Hippocampal formation (tissue), 2 donors: ENCODE measurements at places on chromosomes 7 and 10.

DNA sequence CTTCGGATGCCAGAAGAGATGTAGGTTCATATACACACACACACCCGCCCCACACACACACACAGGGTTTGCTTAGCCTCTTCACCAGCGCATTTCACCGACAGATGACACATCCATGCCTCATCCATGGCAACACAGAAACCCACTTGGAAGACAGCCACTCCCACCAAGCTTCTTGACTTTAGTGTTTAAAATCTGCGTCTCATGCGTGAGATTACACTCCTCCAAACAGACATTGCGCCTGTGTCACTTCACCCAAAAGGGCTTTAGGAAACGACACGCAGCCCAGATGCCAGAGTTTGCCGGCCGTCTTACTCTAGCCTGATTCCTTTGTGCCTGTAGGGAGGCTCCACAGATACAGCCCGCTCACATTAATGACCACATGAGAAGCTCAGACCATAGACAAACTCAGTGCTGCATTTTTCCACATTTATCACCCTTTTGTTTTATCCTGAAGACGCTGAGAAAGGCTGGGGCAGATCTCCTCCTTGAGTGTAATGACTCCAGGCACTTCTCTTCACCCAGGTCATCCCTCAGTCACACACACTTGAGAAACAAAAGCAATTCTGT lies 73.8 kb downstream of the DIP2C start:
- no peak for DNase-seq

DNA sequence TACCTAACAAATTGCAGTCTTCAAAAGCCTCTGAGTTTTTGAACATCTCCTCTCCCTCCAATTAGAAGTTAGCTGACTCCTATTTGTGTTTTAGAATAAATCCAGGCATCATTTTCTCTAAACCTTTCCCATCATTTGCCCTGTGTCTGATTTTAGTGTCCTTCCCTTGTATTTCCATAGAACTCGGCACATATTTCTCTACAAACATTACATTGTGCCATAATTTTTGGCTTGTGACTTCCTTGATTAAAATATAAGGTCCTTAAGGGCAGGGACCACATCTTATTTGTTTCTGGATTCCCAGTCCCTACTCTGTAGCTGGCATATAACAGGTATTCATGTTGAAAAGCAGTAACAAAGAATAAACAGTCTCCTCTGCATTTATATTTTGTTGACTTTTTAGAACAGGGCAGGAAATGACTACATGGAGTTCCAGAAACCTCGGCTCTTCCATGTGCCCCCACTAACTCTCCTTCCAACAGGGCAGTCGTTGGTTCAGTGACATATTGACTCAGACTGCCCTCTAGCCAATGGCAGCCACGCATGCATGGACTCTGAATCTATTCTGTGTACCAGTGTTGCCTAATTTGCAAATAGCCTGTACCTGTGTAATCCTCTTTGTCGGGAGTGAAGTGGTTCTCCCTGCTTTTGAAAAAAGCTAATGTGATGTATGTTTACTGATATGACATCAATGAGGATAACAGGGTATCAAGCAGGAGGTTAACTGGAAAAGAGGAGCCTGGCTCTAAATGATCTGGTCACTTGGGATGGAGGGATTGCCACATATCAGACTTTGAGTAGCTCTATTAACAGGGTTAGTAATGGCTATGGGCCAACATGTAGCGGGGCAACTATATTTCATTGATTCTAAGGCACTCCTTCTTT lies 19.8 kb upstream of the CPN1 start:
- no peak for DNase-seq

- no peak for DNase-seq
Observed at GRCh38 chr10:126016156-126016805, 119.9 kb downstream of the FANK1 start.

GRCh38 chr10:6592080-6592479 lies 12.0 kb upstream of the PRKCQ start:
- DNase-seq: no peak

- no peak for DNase-seq
Observed at GRCh38 chr7:145431834-145432233, 596.0 kb upstream of the TPK1 start.

DNA sequence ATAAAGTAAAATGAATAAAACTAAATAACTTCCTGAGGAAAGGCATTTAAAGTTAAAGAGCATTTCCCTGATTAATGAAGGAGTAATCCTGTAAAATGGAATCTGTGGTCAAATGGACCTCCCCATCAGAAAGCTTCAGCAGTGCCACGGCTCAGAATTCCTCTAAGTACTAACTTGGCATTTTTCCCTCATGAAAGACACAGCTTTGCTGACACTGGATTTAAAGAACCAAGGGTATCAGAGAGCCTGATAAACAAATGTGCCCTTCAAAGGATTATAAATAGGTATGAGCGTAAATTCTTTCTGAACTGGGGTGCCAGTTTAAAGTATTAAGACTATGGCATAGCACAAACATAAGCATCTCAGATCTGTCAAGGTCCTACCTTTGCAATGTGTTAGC lies 24.2 kb upstream of the RNF148 start:
- no peak for DNase-seq
